ENCODE measurements at places on chromosomes 3 and 15.

DNA sequence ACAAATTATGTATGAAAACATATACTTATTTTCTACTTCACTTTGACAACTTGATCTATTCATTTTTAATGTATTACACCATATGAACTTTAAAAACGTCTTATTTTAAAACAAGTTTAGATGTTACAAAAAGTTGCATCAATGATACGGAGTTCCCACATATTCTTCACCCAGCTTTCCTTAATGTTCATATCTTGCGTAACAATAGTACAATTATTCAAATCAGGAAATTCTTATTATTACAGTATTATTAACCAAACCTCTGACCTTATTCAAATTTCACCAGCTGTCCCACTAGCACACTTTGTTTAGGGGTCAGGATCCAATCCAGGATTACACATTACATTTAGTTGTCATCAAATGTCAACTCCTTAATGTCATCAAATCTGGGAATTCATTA is 12.9 kb upstream of the XRN1 start:
- no peak for DNase-seq

GRCh38 chr3:149605902-149606301 is 51.9 kb downstream of the WWTR1 start:
- no peak for DNase-seq

DNA sequence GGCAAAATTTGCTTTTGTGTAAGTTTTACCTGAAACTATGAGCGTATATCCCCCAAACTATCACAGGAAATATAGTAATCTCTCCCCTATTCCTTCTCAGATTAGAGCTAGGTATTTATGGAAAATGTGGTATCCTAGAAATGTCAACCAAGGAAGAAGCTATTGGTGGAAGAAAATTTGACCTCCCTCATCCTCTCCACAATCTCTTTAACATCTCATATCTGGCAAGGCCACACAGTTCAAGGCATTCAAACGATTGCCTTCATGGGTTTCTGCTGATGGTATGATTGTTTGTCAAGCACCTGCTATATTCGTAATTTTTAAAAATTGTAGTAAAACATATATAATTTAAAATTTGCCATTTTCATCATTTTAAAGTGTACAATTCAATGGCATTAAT is 27.5 kb upstream of the DRD3 start:
- no peak for DNase-seq

DNA sequence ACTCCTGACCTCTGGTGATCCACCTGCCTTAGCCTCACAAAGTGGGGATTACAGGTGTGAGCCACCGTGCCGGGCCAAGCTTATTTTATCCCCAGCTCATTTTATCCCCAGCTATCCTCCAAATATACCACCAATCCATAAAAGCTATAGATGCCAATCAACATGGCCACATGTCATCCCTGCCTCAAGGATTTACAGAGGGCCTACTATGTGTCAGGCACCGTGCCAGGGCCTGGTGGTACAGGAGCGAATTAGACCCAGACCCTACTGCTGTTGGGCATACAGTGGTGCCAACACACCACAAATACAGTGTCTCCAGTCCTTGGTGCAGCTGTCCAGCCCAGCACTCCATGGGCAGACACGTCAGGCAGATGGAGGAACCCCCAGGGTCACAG is 73.4 kb downstream of the SCN5A start:
- DNase-seq = no peak

DNA sequence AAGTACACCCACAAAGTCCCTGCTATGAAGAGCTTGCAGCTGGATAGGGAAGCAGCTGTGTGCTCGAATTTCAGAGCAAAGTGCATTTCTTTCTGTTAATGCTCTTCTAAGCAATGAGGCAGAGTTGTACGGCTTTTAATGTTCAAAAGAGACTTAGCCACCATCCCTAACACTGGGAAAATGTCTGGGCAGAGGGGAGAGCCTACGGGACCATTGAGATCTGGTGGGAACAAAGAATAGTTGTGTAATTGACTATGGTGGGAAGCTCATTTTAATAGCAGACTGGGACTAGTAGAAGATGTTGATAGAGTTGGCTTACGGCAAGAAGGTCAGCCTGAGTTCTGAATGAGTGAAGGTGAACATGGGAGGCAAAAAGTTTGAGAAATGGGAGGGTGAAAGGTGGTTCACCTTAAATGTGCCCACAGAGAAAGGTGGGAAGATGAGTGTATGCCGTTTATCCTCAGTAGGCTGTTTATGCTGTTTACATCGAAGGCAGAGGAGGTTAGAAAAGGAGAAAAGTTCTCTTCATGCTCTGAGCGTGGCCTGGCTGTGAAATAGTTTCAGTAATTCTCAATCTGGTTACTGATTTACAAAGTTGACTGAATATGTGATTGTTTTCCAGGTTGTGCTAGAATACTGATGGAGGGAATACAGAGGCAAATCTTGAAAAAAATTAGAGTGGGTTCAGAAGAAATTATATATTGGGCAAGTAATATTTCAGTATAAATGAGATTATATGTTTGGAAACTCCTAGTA is 22.9 kb upstream of the UTS2B start:
- DNase-seq = no peak

DNA sequence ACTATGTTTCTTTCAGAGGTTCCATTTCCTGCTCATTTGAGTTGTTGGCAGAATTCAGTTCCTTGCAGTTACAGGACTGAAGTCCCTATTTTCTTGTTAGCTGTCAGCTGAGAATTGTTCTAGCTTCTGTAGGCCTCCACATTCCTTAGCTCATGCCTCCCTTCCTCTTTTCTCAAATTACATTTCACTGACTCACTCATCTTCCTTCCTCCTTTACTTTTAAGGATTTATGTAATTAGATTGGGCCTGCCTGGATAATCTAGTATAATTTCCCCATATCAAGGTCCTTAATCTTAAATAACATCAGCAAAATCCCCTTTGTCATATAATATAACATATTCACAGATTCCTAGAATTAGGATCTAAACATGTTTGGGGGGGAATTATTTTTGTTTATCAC is 40.6 kb upstream of the RBMS3 start:
- no peak for DNase-seq

DNA sequence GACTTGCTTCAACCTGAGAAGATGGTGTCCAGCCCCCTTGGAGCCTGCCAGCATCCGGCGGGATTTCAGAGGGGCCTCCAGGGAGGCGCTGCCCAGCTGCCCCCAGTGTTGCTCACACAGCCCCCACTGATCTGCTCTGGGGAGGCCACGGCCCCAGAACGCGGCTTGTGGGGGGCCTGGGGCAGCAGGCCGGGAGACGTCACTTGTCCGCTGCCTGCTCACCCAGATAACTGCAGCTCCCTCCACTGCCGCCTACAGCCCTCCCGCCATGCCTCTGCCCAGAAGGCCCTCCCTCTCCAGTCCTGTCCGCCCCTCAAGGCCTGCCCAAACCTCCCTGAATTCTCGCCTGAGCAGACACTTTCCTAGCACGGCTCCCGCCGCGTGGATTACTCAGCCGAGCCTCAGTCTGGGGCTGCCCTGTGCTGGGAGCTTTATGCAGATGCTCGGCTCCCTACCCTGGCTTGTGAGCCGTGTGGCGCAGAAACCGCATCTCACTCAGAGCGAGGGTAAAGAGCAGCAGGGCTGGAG is 17.2 kb upstream of the ADIPOQ start:
- no peak for DNase-seq

DNA sequence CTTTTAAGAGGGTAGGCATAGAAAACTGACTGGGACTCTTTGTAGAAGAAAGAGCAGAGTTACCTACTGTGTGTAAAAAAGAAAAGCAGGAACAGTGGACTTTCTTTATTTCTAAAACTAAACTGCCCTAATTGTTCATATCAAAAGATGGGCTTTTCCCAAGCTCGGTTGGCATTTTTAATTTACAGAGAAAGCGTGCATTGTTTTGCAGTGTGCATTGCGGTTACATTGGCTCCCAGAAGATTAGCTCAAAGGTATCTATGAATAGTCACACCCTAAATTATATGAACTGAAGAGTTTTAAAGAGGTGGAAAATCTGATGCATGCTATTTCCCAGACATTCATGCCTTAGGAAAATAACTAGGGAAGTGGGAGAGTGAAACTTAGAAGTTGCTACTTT is 36.5 kb downstream of the MITF start:
- DNase-seq = no peak

GRCh38 chr3:33091746-33092145 is 5.2 kb downstream of the GLB1 start:
- no peak for DNase-seq

- DNase-seq = no peak
These were observed 36.0 kb downstream of the PXYLP1 start for GRCh38 chr3:141267629-141268028.

- DNase-seq = peak; percentile 45
These were observed 96.7 kb upstream of the MYZAP start for GRCh38 chr15:57495041-57495440.

DNA sequence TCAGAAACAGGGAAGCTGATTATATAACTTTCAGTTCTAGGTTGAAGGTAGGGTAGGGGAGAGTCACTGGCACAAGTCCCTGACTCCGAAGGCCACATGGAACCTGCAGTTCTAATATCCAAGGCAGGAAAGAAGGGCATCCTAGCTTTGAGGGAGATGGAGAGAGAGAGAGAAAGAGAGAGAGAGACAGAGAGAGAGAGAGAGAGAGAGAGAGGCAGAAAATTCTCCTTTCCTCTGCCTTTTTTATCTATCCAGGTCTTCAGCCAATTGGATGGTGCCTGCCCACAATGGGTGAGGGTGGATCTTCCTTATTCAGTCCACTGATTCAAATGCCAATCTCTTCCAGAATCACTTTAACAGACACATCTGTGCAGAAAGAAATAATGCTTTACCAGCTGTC is 35.7 kb upstream of the TMEM45A start:
- DNase-seq = no peak

All from Jurkat, Clone E6-1 (cell line).